A549 treated with Mapracorat at 1 μM for 4 hours (cell line): ENCODE measurements at places on chromosomes 2 and 18. TPM values are rescaled to one million over a fixed set of nuclear protein-coding genes. Genes with fewer than 3 reads are reported as not detected.

LBX2 gene
- total RNA-seq = 2.7 to 3.7 TPM (median 3.1 TPM) in 5 replicates

MFSD2B gene
- 0.11 to 0.64 TPM (median 0.59 TPM) in 5 replicates for total RNA-seq

COLEC12 gene
- total RNA-seq = 0.03 to 0.11 TPM (median 0.06 TPM) in 5 replicates

PPP1R1C gene
- total RNA-seq = 1.1 to 2.6 TPM (median 1.2 TPM) in 5 replicates

SERPINB11 gene
- 0.20 TPM in 1 of 5 replicates, not detected in the others for total RNA-seq

EFHD1 gene
- 4.0 to 5.0 TPM (median 4.2 TPM) in 5 replicates for total RNA-seq

CFAP65 gene
- total RNA-seq = 0.12 to 0.48 TPM (median 0.29 TPM) in 5 replicates
